ENCODE measurements at places on chromosomes 2 and 18.

DNA sequence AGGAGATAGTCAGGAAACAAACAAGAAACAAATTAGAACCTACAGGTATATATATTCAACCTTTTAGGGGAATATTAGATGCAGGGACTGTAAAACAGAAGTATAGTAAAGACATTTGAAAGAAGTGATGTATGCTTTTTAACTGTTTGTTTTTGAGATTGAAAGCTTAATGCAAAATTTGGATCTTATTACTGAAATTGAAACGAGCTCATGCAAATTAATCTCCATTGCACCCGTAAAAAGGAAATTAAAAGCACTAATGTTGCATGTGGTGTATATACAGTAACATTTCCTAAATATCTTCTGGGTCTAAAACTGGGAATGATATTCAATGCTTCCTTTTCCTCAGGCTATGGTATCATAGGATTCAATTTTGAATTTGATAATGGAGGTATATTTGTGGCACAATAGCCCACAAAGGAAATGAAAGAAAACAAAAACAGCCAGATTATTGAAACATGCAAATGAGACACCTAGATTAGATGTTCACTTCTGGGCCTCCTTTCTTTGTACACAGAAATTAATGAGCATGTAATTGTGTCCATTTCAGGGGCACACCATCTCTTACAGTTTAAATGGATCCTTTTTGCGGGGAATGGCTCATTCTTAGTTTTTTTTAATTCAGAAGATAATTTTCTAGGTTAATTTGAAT is 1.6 kb upstream of the ELOA2 start:
- no peak for DNase-seq

- no peak for DNase-seq
Measured at GRCh38 chr2:10966056-10966455, 54.3 kb downstream of the KCNF1 start.

DNA sequence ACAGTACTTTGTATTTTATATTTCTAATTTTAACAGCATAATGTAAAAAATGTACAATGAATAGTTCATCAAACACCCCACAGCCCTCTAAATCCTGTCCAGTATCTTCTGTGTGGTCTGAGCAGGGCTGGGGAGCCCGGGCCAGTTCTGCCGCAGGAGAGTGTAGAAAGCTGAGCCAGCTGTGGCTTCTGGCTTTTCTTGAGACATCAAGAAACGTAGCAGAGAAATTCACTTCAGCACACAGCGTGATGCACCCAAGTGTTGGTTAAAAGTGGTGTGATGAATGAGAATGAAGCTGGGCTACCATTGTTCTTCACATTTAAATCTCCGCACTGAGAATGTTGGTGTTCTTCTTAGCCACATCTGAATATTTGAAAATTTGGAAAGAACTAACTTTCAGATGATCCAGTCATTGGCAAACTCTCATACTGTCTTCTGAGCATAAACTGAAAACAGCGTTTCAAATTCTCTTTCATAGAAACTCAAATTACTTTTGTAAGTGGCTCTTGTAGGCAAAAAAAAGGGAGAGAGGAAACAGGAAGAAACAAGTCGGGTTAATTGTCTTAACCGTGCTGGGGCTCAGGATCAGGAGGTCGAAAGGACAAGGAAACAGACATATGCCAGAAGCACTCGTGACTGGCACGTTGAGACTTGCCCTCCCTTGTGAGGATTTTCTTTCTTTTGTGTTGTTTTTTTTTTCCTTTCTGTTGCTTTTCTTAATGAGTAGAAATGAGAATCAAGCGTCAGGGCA is 23.4 kb upstream of the TMEM87B start:
- no peak for DNase-seq

GRCh38 chr2:181022652-181023051 is 42.2 kb downstream of the UBE2E3 start:
- DNase-seq: no peak

DNA sequence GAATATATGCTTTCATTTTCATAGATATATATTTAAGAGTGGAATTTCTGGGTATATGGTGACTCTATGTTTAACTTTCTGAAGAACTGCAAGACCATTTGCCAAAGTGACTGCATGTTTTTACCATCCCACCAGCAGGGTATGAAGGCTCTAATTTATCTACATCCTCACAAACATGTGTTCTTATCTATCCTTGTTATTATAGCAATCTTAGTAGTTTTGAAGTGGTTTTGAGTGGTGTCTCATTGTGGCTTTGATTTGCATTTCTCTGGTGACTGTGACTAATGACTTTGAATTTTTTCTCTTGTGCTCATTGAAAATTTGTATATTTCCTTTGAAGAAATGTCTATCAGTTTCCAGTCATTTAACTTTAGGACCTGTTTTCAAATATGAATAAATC is 310.2 kb upstream of the NRP2 start:
- DNase-seq: no peak

- DNase-seq: no peak
Measured at GRCh38 chr2:27527182-27527581, 30.5 kb downstream of the GCKR start.

DNA sequence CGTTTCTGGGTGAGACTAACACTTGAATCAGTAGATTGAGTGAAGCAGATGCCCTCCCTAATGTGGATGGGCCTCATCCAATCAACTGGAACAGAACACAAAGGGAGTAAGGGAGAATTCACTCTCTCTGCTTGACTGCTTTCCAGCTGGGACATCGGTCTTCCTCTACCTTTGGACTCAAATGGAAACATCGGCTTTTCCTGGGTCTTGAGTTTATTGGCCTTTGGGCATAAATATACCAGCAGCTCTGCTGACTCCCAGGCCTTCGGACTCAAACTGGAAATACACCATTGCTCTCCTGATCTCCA is 311.6 kb downstream of the STK39 start:
- DNase-seq: no peak

DNA sequence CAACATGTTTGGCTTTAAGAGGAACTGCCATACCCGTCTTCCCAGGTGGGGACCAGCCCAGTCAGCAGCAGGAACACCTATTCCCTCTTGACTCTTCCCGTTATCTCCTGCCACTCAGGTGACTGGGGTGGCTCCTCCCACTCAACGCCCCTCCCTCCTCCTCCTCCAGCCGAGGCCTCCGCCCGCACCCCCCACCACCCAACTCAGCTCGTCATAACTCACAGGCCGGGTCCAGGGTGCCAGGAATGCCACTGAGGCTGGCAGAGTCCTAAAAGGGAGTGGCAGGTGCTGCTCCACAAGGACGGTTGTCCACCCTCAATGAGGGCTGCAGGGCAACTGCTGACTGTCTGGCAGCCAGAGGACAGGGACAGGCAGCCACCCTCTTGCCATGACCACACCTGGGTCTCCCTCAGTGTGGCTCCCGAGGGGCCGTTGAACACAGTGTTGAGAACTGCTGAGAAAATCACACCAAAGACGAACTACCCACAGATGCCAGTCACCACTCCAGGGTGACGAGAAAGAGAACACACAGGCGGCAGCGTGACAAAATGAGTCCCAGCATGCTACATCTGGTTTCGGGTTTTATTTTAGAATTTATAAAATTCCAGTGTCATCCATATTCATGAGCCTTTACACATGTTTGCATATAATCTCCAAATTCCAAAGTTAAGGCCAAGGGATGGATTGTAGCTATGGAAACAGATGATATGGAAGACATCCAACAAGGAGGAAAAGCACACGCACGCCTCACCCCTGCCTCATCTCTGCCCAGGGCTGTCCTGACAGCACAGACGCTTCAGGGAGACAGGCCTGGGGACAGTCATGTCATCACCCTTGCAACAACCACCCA is 38.5 kb downstream of the ANO7 start:
- DNase-seq: no peak

- DNase-seq: no peak
Measured at GRCh38 chr18:47512056-47512455, 260.6 kb upstream of the SKOR2 start.

GRCh38 chr2:151200844-151201243 is 60.8 kb downstream of the RBM43 start:
- no peak for DNase-seq

- DNase-seq: no peak
Measured at GRCh38 chr2:80333886-80334285, 29.3 kb upstream of the LRRTM1 start.

DNA sequence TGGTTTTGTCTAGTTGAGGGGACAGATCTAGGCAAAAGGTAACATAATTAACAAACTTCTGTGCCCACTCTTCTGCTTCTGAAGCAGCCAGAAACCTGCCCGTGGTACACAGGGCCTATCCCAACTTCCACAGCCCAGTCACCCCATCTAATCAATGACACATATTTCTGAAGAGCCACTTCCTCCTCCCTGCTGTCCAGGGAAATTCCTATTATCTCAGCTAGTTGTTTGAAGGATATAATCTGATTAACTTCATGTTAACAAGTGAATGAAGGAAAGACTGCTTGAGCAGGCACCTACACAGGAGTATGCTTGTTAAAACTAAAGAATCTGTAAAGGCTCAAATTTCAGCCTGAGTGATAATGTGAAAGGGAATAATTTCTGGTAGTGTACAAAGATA is 61.4 kb downstream of the CCDC148 start:
- no peak for DNase-seq

DNA sequence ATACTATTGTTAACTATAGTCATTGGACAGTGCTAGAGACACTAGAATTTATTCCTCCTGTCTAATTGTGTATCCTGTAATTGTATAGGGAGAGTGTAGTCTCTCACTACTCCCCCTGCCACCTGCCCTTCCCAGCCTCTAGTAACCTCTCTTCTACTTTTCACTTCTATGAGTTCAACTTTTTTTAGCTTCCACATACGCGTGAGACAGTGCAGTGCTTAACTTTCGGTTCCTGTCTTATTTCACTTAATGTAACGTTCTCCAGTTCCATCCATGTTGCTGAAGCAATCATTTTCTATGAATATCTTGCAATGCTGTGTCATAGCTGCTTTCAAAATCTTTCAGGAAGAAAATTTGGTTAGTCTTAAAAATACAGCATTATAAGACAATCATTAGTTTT is 22.8 kb upstream of the RUFY4 start:
- DNase-seq: no peak

DNA sequence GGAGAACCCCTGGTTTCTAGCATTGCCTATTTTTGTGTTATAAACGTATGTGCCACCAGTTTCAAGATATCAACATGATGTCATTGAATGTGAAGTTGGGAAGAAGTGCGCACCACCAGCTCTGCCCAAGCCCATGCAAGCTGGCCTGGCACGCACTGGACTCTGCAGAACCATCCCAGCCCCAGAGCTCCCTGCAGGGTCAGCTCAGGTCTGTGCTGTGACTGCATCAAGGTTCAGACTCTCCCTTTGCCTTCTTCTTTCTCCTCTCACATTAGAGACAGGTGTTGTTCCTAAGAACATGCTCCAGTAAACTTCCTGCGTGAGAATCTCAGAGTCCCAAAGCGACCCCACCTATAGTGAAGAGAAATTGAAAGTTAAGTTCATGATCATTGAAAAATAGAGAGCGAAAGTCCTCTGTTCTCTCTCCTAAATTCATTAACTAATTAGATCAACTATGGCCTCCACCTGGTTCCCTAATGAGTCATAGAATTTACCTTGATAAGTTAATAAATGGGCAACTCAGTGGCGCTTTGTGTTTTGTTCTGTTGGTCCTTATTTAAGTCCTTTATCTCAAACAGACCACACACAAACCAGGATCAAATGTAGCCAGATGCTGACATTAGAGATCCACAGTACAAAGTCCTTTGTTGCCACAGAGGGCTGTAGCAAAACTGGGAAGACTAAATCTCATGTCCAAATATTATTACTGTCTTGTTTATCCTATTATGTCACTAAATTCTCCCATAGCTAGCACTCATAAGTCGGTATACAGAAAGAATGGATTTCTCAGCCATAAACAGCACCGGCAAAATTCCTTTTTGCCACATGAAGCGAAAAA is 432.3 kb downstream of the STK39 start:
- no peak for DNase-seq

- DNase-seq: no peak
Measured at GRCh38 chr2:73528688-73529087, 113.5 kb downstream of the NAT8 start.

- no peak for DNase-seq
Measured at GRCh38 chr2:79831961-79832360, 319.1 kb downstream of the CTNNA2 start.

DNA sequence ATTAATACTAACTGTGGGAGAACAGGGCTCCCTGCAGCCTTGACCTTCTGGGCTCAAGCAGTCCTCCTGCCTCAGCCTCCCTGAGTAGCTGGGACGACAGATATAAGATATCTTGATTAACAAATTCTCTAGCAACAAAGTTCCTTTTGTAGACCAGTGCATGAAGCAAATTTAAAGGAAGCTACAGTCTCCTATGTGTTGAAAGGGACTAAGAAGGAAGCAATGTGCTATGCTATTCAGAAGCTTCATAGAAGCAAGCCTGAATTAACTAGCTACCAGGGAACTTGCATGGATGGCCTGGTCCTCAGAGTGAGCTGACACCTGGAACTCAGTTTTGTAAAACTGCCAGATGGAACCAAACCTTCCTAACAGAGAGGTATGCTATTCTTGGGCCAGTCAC is 33.2 kb downstream of the RAPH1 start:
- DNase-seq: no peak

DNA sequence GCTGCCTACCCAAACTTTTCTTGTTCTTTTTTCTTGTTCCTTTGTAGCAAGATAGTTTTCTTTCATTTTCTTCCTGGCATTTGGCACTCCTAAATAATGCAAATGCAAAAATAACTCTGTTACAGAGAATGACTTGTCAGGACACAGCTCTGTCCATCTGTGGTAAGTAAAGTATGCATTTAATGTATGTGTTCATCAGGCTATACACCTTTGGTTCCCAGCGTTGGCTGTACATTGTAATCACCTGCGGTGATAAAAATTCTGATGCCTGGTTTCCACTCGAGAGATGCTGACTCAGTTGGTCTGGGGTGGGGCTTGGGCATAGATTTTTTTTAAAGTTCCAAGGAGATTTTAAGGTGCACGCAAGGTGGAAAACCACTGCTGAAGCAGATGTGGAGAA is at the start of gene SERPINB13:
Gene SERPINB13 (plus strand): TSS at position 378 of the 400 bp plus-strand sequence. CDS start 1,325 bp downstream, outside the sequence.
- no peak for DNase-seq

GRCh38 chr2:172285010-172285621 is 142.3 kb upstream of the ITGA6 start:
- no peak for DNase-seq

DNA sequence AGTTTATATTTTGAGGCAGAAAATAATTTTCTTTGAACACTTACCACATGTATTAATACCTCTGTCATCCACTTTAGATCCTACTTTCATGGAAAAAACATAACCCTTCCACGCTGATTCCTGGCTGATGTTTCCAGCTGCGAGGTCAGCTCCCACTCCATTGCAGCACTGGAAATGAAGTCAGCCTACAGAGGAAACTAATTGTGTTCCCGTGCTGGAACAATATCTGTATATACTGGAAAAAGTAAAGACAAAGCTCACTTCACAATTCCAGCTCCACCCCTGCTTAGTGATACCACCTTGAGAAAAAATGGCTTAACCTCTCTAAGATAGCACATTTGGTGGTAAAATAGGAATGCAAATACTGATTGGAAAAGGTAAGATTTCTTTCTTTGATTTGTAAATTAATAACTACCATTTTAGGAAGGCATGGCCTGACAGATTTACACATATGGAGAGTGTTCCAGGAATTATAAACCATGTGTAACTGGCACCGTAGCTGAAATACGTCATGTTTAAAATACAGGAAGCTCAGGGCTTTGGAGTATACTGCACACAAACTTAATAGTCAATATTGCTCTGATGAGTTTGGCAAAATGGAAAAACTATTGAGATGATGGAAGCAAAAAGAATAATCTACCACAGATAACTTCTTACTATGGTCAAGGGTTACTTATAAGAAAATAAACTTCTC is 90.0 kb downstream of the TRIB2 start:
- DNase-seq: no peak

GRCh38 chr2:101356055-101356454 is 31.2 kb downstream of the CREG2 start:
- no peak for DNase-seq

- no peak for DNase-seq
Measured at GRCh38 chr2:1744446-1745170, at the start of gene PXDN. Gene PXDN, minus strand, starts transcription at chr2:1744515. Its CDS starts 60 bp downstream, at chr2:1744455.

GRCh38 chr18:30135938-30136337 is 906.6 kb downstream of the DSC3 start:
- DNase-seq: no peak
